ENCODE measurements at places on chromosomes 16 and 17.

DNA sequence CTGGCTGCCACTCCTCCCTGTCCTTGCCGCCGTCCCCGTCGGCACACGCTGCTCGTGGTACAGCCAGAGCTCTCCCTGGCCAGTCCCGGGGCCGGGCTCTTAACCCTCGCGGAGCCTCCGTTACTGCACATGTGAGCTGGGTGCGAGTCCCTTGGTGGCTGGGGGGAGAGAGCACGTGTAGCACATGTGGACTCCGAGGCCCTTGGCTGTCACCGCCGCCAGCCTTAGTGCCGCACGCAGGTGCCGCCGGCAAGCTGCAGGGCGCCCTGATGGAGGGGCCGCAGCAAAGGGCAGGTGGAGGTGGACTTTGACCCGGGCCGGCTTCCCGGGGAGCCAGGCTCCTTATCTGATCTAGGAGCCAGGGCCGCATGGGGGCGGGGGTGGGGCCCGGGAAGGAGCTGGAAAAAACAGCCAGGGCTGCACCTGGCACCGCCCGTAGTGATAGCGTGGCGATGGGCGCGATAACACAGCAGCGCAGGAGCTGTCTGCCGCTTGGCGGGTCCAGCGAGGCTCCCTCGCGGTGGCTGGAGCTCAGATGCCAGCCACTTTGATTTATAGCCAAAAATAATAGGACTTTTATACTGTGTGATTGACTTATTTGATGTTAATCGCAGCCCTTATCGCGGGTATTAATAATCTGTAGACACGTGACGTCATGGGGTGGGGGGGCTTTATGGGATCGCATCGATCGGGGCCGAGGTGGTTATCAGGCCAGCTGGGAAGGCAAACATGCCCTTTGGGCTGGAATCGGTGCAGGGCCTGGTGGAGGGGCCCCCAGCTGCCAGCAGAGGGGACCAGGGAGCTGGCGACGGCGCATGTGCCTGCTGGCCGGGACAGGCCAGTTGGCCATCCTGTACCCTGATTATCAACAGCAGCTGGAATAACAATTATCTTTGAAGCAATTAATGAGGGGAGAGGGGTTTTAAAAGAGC lies 35.1 kb downstream of the ZFPM1 start:
- DNase-seq: no peak

DNA sequence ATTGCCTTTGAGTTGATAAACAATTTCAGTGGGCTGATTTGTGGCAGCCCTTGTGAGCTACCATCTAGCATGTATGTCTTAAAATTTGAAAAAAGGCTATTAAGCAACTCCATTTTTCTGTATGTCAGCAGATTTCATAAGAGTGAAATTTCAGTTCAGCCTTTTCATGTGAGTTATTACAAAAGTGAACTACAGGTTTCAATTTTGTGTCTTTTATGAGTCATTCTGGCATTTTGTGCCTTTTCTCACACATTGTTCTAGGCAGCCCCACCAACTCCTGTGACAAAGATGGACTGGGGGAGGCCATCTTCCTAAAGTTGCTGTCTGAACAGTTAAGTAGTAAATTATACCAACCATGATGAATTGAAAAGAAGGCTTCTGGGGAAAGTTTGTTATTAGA lies 52.1 kb downstream of the USP10 start:
- DNase-seq: no peak

DNA sequence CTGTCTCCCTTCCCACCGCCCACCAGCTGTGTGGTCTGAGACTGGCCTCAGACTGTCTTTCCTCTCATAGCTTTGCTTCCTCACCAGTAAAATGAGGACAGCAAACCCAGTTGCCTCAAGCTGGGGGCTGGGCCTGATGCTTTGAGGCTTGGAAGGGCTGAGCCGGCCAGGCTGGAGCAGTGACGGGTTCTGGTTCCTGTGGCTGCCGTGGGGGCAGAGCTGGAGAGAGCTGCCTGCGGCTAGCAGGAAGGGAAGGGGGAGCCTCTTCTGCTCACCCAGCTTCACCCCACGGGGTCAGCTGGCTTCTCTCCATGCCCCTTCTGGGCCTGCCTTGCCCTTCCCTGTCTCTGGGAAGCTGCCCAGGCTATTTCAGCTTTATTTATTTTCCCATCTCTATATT lies 23.7 kb downstream of the LASP1 start:
- DNase-seq: no peak

DNA sequence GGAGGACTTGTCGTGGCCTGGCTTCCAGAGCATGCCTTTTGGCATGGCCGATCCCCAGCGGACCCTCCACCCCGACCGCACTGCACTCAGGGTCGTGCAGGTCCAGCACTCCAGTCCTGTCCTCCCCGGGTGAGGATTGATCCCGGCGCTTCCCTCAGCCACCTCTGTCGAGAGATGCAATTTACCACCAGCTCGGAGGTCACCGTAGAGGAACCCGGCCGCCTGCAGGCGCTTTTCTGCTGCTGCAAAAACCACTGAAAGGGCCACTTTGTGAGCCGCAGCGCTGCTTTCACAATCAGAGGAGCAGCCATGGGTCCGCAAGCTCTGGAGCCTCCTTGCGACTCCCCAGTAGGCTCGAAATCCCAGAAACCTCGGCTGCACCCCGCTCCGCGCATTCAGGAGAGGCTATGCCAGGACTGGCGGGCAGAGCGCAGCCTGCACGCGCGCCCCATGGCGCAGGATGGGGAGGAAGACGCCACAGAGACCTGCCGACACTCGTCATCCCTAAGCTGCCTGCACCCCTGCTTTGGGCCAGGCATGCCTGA lies 134.2 kb downstream of the HS3ST2 start:
- DNase-seq: no peak

DNA sequence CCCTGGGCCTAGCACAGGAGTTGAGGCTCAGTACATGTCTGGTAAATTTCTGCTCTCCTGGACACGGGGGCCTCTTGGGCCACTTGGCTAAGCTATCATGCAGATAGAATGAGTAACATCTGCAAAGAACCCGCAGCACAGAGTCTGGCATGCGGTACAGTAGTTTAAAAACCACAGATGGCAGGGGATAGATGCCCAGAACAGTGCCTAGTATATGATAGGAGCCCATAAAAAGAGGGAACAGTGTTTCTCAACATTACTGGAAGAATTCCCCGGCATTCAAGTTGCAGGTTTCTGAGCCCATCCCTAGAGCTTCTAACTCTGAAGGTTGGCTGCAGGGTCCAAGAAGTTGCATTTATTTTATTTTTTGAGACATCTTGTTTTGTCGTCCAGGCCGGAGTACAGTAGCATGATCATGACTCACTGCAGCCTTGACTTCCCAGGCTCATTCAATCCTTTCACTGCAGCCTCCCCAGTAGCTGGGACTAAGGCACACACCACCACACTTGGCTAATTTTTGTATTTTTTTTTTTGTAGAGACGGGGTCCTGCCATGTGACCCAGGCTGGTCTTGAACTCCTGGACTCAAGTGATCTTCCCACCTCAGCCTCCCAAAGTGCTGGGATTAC lies 5.8 kb downstream of the CDIPT start:
- no peak for DNase-seq

DNA sequence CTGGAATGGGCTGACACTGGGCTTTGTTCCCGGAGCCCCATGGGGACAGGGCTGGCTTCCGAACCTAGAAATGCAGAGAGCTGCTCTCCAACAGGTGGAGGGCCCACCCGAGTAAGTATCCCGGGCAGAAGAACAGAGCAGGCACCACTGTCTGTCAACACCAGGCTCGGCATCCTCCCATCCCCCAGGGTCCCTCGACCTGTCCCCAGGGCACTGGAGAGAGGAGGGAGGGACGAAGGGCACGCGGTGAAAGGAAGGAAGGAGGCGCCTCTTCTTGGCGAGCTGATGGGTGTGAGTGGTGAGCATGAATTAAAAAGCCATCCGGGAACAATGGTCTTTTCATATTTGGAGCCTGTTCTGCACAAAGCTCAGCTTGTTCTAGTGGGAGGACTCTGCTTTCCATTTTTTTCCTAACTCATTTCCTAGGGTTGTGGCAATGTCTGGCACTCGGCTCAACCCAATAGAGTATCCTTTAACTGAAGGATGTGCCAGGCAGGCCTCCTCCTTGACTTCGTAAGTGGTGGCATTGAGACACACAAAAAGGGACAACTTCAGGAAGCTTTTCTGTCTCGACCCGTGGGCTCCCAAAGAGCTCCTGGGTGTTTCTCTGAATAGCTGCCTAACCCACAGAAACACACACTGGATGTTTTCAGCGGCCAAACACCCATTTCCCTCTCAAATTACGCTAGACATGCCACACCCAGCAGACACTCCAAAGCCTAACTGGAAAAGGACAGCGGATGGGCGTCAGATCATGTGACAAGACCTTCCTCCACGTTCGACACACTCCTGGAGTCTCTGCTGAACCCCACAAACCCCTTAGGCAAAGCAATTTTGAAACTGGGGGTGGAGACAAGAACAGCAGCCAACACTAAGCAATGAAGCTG lies 47.7 kb downstream of the ZFHX3 start:
- DNase-seq: peak; percentile 64

DNA sequence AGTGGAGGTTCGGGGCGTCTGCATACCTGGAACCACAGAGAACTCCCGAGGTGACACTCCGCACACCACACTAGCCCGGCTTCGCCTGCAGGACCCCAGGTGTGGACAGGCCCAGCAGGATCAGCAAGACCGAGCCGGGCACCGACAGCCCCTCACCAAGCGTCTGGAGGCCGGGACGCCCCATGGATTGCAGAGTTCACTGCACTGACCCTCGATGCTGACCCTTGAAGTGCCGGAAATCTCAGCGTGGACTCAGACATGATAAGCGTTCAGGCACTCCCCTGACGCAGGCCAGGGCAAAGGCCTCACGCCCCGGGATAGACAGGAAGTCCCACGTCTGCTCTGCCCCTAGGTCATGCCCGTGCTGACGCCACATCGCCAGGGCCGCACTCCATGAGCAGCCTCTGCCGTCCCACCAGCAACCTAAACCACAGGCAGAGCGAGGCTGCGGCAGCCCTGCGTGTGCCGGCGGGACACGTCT lies 26.0 kb downstream of the ACSF3 start:
- DNase-seq: no peak

DNA sequence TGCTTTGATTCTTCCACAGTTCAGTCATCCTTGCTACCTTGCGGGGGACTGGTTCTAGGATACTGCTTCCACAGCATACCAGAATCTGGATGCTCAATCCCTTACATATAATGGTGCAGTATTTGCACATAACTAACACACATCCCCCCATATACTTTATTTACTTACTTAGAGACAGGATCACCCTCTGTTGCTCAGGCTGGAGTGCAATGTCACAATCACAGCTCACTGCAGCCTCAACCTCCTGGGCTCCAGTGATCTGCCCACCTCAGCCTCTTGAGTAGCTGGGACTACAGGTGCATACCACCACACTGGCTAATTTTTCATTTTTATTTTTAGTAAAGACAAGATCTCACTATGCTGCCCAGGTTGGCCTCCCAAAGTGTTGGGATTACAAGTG lies 112.2 kb downstream of the GOSR1 start:
- DNase-seq: no peak

DNA sequence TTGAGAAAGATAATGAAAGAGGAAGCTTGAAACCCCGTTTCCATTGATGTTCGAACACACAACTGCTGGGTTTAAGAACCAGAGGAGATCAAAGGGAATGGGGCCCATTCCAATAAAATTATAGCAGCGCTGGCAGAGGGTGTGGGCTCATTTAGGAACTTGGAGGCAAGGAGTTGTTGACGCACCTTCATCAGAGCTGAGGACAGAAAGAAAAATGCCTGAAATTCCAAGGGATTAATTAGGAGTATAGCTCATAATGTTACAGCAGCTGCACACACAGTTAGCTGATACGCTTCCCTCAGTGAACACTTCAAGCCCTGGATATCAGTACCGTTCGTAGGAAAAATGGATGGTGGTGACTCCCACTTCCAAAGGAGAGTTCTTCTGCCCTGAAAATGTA lies 127.2 kb downstream of the AXIN2 start:
- no peak for DNase-seq

- peak; percentile 98 for DNase-seq
Measured at GRCh38 chr17:41786227-41787020, at the start of gene JUP. Gene JUP (minus strand): TSS chr17:41786711. CDS start chr17:41771854, 14,857 bp downstream.

All from NCI-H1048 (cell line).